ENCODE measurements at places on chromosomes 12 and 14.

GRCh38 chr12:127963933-127964332 lies 303.0 kb upstream of the TMEM132C start:
- DNase-seq = no peak

DNA sequence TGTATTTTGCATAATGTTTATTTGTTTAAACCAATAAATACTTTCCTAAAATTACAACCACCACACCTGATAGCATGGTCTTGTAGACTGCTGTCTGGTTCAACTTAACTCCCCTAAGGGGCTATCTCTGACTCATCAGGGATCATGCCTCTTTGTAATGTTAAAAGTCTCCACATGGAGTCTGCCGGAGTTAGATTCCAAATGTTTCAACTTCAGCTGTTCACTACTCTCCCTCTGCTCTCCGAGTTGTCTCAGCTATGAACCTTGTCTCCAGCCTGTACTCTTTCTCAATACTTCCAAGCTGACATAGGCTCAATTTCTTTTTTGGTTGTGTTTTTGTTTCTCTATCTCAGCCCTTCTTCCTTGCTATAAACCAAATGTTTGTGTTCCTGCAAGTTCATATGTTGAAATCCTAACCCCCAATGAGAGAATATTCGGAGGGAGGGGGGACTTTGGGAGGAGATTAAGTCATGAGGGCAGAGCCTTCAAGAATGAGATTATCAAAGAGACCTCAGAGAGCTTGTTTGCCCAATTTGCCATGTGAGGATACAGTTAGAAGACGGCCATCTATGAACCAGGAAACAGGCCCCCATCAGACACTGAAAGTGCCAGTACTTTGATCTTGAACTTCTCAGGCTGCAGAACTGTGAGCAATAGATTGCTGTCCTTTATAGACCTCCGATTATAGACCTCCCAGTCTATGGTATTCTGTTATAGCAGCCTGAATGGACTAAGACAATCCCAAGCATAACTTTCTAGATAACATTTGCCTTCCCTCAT lies 858.2 kb downstream of the VRK1 start:
- no peak for DNase-seq

GRCh38 chr14:50082308-50082742 lies 34.0 kb downstream of the VCPKMT start:
- DNase-seq = no peak

- no peak for DNase-seq
These were observed 24.0 kb downstream of the CCDC85C start for GRCh38 chr14:99579903-99580571.

DNA sequence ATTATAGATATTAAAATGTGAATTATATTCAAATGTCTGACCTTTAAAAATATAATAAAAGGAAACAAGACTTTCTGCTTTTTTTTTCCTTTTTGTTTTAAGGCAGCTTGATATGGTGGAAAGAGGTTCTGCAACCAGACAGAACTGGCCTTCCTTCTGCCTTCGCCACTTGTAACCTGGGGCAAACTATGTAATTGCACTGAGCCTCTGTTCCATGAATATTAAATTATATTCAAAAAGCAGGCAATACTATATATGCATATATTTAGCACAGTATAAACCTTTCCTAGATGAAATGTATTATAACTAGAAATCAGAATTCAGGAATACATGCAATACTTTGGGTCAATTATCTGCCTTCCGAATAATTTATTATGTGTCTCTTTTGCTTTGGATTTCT lies 59.9 kb downstream of the ACSS3 start:
- DNase-seq = no peak

GRCh38 chr12:52164624-52165023 lies 27.2 kb downstream of the KRT80 start:
- no peak for DNase-seq

- no peak for DNase-seq
These were observed 7.9 kb upstream of the OAS2 start for GRCh38 chr12:112970391-112970790.

Measured in esophagus squamous epithelium (tissue), 5 donors.